ENCODE measurements at places on chromosomes 7 and 10.

DNA sequence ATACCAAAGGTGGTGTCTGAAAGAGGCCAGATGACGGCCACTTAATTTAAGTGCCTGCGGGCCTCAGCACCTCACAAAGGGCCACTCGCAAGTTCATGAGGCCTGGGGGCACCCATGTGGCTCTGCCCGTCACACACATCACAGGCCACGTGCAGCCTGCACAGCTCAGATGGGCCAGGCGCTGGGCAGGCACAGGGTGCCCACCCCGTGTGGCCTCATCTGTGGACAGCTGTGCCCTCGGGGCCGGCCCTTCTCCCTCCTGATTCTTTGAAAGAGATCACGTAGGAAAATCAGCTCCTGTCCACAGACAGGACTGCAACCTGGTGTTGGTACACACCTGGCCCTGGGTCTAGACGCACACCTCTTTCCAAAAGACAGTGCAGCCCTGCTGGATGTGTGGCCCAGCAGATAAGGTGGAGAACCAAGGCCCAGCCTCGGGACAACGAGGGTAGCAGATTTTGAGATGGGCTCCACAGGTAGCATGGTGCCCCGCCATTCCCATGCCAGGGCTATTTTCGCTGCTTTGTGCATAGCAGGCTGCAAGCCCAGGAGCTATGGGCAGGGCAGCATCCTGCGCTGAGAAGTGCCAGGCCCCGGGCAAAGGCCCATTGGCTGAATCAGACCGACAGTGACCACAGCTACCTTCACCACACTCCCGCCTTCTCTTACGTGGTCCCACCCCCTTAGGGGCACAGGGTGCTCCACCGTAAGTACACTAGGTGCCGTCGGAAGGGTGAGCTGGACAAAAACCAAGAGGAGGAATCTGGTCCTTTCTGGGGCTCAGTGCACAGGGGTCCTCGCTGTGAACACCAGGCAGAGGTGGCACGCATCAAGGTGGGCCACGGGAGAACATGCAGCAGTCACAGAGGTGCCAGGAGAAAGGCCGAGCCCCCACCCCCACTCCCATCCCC is 124.5 kb downstream of the EBF3 start:
- DNase-seq: no peak

GRCh38 chr10:29784175-29784773 is 149.5 kb upstream of the SVIL start:
- peak; percentile 100 for DNase-seq

DNA sequence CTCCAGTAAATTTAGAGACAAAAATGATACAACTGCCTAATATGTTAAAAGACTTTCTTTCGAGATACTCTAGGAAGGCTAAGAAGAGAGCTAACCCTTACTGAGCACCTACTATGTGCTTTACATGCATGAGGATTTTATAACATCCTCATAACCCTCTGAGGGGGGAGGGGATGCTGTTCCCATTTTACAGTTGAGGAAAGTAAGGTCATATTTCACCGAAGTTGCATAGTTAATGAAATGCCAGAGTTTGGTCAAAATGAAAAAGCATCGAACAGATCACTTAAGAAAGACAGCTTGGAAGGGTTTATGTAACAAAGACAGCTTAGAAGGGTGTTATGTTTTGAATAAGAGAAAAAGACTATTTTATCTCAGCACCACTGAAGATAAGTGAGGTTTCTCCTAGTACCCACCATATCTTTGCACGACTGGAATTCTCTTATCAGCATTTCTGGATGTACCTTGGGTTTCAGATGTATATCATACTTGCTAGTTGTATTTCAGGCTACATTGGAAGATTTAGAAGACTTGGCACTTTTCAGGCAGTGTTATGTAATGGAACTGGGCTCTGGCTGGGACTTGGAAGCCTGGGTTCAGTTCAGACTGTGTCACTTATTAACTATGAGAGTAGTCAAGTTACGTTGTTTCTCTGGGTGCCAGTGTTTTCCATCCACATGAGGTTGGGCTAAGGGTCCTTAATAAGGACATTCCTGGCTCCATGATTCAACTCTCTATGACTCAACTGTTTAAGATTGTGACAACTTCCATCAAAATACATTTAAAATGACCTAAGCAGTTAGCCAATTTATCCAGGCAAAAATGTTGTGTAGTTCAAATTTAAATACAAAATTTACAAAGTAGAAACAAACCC is 6.0 kb downstream of the RHOBTB1 start:
- DNase-seq: peak; percentile 89

GRCh38 chr7:101549734-101550133 is 79.4 kb downstream of the MYL10 start:
- no peak for DNase-seq

DNA sequence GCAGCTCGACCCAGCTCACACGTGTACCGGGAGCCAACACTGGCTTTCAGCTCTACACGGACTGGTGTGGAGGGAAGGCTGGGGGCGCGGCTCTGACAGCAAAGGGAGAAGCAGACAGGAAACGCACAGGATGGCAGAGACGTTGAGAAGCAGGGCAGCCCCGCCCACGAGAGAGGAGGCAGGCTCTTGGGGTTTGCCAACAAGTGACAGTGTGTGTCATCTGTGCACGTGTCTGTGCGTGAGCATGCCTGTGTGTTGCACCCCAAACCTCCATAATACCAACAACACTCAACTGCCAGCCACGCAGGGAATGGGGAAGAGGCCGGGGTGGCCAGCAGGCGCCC is 64.4 kb upstream of the PDGFA start:
- no peak for DNase-seq
